Stimulated activated CD8-positive, alpha-beta memory T cell treated with anti-CD3 and anti-CD28 coated beads, Interleukin-12 subunit alpha, Interleukin-12 subunit beta, amount 100 ng/mL, for 1 hour (primary cell): ENCODE measurements at places on chromosomes 13 and 19.

DNA sequence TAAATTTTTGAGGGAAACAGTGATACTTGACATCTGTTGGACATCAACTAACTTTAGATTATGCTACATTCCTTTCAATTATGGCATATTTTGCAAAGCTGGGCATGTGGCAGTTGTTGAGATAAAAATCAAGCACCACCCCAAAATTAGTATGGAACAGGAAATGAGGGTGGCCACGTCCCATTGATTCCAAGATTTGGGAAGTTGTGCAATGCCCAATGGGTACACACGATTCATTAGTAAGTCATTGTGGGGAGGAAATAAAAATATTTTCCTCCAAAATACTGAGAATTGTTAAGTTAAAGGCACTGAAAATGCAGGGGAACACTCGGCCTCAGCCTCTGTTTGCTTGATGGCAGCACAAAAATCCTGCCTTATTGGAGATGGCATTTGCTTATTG is 7.6 kb downstream of the ERICH6B start:
- DNase-seq = no peak

- DNase-seq = no peak
Measured at GRCh38 chr13:108526286-108526685, 103.1 kb upstream of the MYO16 start.

DNA sequence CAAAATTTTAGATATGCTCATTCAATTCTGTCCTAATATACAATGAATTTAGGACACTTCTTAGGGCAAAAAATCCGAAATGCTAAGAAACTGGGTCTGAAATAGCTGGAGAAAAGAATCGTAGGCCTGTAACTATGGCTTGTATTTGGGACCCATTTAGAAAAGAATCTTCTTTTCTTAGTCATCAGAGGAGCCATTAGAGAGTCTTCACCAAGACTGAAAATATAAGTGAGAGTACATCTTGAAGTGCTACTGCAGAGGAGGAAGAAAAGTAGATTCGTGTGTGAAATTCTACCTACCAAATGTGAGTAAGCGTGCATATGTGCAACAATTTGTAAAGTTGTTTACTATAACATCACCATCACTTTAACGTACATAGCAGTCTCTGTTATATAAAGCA is 8.8 kb upstream of the DACH1 start:
- DNase-seq = no peak

DNA sequence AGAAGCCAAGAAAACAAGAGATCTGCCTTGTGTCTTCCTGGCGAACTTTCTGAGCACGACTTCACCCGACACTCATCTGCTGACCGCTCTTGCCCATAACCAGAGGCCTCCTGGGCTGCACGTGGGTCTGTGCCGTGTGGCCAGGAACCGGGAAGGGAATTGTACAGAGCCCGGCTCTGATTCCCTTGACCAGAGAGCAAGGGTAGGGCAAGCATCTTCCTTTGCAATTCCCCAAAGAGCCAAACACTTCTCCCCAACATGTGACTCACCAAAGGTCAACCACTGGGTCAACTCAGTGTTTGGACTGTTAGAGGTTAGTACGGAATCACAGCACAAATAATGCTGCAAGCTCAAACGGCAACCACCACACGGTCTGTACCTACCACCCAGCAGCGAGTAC is 48.9 kb downstream of the KLF2 start:
- DNase-seq = no peak

GRCh38 chr19:49409441-49410029 is 13.7 kb downstream of the PTH2 start:
- DNase-seq = no peak

- no peak for DNase-seq
Measured at GRCh38 chr13:85312071-85312470, 487.1 kb downstream of the SLITRK6 start.

DNA sequence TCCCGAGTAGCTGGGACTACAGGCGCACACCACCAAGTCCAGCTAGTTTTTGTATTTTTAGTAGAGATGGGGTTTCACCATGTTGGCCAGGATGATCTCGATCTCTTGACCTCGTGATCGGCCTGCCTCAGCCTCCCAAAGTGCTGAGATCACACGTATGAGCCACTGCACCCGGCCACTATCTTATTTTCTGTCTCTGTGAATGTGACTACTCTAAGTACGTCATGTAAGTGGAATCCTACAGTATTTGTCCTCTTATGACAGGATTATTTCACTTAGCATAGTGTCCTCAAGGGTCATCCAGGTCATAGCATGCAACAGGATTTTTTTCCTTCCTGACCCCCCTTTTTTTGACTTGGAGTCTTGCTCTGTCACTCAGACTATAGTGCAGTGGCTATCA is 4.8 kb upstream of the TMEM91 start:
- no peak for DNase-seq

DNA sequence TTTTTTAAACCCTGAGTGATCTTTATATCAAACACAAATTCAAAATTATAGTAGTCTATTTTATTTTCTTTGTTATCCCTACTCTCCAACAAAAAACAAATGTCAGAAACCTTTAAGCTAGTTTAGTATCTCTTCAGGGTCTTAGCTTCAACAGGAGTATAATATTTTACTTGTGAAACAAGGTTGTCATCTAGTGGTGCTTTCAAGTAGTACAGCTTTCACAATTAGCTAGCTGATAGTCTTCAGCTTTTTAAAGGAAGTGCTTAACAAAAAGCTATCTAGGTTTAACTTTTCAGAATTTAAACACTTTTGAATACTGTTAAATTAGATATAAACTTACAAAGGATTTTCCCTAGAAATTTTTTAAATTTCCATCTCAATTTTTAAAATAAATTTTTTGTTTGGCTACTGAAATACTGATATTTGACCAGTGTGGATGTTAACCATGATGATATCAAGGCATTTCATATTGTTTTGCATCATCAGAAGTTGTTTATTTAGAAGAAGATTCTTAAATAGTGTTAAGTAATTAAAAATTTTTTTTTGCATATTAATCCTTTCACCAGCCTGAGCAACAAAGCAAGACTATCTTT is 34.2 kb downstream of the TDRD3 start:
- no peak for DNase-seq

DNA sequence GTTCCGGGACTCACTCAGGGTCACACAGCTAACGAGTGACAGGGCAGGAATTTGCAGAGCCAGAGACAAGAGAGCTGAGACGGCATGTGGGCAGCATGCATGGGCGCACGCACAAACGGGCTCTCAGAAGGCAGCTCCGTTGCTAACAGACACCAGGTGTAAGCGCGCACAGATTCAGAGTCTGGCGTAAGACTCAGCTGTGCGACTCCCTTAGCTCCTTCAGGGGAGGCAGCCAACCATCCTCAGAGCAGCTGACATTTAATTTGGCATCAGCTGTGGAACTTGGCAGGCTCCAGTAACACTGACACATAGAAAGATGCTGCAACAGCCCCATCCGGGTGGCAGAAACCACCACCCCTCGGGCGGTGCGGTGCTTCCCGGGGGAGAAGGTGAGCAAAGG is 7.5 kb upstream of the TM6SF2 start:
- no peak for DNase-seq

GRCh38 chr13:21796066-21796465 is 125.2 kb downstream of the FGF9 start:
- DNase-seq = no peak

- DNase-seq = no peak
Measured at GRCh38 chr13:21059641-21060337, 1.6 kb downstream of the LATS2 start.

DNA sequence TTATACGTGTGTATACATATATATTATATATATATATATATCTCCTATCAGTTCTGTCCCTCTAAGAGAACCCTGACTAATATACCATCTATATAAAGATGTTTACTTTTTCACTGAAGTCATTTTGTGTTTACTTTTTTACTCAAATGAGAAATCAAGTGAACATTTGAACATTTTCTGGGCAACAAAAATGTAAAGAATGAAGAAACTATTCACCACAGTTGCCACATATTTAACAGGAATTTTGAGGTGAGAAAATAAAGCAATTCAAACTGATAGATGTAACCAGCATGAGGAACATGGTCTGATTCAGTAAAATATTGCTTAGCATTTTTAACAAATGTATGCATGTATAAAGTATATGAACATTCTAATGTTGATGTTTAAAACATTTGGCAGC is 299.2 kb upstream of the KLHL1 start:
- no peak for DNase-seq

DNA sequence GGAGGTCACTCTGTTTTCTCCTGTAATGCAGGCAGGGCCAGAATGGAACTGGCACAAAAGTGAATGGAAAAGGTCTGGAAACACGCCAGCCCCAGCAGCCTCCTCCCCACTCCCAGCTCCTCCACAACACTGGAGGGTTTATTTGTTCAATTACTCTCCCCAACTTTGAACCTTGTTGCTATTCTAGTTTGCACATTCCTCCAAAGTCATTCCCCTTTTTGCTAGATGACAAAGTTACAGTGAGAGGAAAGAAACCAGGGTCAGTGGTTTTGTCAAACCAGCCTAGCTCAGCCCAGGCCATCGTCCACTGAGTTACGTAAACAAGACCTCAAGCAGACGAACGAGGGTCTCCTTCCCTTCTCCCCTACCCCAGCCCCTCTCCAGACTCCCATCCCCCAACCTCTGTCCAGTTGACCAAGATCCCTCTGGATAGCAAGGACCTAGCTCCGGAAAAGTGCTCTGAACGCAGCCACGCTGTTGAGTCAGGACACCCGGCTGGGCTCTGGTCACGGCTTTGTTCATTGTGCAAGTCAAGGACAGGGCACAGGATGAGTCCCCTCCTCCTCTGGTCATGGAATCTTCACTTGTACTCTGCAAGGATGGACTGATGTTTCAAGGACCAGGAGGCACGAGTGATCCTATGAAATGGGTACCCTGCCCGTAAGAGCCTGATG is 180.0 kb downstream of the USP12 start:
- no peak for DNase-seq

DNA sequence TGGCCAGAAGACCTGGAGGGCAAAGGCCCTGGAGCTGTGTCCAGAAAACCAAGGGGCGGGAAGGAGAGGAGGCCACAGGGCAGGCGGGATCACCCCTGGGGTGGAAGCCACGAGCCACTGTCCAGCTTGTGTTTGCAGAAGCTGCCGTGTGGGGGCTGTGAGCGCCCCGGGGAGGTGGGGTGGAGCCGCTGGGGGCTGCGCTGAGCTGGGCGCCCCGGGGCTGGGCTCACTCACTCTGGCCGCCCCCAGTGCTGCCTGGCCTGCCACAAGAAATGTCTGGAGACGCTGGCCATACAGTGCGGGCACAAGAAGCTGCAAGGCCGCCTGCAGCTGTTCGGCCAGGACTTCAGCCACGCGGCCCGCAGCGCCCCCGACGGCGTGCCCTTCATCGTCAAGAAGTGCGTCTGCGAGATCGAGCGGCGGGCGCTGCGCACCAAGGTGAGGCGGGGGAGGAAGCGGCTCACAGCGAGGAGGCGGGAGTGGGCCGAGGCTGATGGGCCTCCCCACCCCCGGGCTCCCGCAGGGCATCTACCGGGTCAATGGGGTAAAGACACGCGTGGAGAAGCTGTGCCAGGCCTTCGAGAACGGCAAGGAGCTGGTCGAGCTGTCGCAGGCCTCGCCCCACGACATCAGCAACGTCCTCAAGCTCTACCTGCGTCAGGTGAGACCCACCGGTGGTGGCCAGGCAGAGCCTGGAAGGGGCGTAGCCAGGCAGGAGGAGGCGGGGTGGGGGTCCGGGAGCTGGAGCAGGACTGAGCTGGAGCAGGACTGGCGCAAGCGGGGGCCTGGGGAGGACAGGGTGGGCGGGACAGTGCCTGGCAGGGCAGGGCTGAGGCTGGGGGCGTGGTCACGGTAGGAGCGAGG is 13.6 kb downstream of the POLR2E start:
- DNase-seq = no peak

- peak; percentile 23 for DNase-seq
Measured at GRCh38 chr19:13430790-13431582, 75.3 kb downstream of the CACNA1A start.
